ENCODE measurements at places on chromosomes 2 and 18.

DNA sequence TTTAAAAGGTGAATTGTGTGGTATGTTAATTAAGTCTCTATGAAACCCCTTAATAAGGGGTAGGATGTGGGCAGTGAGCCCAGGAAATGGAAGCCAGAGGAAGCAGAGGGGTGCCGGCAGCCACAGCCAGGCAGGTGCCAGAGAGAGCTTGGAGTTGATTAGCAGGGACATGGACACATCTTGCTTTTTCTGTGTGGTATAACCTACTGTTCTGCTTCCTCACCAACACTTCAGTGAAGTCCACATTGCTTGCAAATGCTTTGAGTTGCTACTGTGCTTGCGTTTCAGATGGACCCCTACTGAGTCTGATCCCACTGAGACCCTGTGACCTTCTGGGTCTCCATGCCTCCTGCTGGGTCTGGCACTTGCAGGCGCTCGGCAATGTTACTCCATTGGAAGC lies 30.3 kb upstream of the ARHGEF4 start:
- DNase-seq = no peak

- no peak for DNase-seq
Measured at GRCh38 chr2:16067866-16068551, 127.7 kb downstream of the MYCN start.

DNA sequence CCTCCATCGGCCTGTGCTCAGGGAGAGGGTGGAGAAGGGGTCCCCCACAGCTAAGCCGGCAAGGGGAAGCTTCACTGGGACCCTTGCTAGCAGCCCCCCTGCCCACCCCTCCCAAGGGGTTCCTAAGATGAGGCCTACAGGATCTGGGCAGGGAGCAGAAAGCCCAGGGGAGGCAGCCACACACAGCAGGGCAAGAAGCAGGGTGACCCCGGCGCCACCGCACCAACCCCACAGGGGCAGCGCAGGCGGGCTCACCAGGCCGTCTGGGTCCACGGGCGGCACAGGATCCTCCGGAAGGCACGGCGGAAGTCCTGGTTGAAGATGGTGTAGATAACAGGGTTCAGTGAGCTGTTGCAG lies 1.8 kb downstream of the ADRA2B start:
- no peak for DNase-seq

GRCh38 chr2:127220102-127220767 lies at the start of gene CYP27C1:
Gene CYP27C1 (minus strand): TSS chr2:127220299. CDS start chr2:127220270, 29 bp downstream.
- DNase-seq = no peak

- no peak for DNase-seq
Measured at GRCh38 chr2:40564184-40564583, 112.3 kb upstream of the SLC8A1 start.

GRCh38 chr2:181787310-181788048 lies 104.1 kb upstream of the ITPRID2 start:
- no peak for DNase-seq

- DNase-seq = no peak
Measured at GRCh38 chr2:240626531-240627300, 1.4 kb downstream of the GPR35 start.
